ENCODE measurements at places on chromosomes 1 and 21. TPM values are rescaled to one million over a fixed set of nuclear protein-coding genes. Genes with fewer than 3 reads are reported as not detected.

GRCh38 chr1:201391651-201392511 is 7.2 kb downstream of the LAD1 start:
- DNase-seq = no peak

- DNase-seq = peak; percentile 42
Observed at GRCh38 chr1:55070293-55071164, 31.2 kb downstream of the PCSK9 start.

- no peak for DNase-seq
Observed at GRCh38 chr1:27047914-27048313, 35.3 kb upstream of the TENT5B start.

GRCh38 chr1:93876244-93876643 is 2.8 kb downstream of the DNTTIP2 start:
- DNase-seq = no peak

CNR2 gene
- not detected for polyA plus RNA-seq

RBM11 gene
- polyA plus RNA-seq = 2.3 TPM

HSF2BP gene
- 0.18 TPM for polyA plus RNA-seq

RAD54L gene
- 0.16 TPM for polyA plus RNA-seq

Measured in right cardiac atrium (tissue), 5 donors.